ENCODE measurements at places on chromosomes 7 and 10.

DNA sequence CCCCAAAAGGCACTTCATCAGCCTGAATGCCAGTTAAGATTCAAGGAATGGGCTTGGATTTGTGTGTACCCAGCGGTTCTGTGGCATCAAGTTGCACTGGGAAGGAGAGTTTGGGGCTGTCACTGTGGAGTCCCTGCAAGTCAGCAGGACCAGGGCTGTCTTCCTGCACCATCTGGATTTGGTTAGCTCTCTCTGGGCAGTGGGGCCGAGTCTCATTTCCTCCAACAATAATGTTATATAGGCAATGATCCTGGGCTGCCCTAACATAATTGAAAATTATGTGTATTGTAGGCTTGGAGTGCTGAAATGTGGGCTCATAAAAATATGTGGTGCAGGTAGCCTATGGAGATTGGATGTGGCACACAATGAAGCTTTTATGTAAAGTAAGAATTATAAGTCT, 87.2 kb downstream of the TCF7L2 start:
- DNase-seq, result peak; percentile 34

GRCh38 chr10:103232772-103233488, 12.8 kb upstream of the RPEL1 start:
- no peak for DNase-seq

DNA sequence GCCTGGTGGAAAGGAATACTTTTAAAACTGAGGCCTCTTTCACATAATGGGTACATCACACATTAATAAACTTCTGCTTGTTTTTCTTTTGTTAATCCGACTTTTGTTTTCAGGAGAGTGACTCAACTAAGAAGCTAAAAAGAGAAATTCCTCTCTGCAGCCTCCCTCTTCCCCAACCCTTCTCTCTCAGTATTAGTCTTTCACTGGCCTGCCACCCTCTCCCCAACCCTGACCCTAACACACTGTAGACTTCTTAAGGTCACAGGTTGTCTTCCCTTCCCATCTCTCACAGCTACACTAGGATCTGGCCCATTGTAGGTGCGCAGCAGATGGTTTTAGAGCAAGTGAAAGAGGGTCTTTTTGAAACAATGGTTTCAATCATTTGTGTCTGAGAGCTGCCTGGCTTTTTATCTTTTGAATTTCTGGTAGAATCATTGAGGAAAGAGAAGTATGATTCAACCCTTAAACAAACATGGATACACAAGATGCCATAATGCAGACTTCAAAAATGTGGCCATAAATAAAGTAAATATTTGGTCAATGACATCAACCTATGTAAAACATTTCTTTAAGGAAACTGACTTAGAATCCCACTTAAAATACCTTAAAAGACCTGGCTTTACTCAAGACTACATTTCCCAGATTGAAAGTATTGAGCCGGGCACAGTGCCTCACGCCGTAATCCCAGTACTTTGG, 17.9 kb upstream of the FFAR4 start:
- no peak for DNase-seq

DNA sequence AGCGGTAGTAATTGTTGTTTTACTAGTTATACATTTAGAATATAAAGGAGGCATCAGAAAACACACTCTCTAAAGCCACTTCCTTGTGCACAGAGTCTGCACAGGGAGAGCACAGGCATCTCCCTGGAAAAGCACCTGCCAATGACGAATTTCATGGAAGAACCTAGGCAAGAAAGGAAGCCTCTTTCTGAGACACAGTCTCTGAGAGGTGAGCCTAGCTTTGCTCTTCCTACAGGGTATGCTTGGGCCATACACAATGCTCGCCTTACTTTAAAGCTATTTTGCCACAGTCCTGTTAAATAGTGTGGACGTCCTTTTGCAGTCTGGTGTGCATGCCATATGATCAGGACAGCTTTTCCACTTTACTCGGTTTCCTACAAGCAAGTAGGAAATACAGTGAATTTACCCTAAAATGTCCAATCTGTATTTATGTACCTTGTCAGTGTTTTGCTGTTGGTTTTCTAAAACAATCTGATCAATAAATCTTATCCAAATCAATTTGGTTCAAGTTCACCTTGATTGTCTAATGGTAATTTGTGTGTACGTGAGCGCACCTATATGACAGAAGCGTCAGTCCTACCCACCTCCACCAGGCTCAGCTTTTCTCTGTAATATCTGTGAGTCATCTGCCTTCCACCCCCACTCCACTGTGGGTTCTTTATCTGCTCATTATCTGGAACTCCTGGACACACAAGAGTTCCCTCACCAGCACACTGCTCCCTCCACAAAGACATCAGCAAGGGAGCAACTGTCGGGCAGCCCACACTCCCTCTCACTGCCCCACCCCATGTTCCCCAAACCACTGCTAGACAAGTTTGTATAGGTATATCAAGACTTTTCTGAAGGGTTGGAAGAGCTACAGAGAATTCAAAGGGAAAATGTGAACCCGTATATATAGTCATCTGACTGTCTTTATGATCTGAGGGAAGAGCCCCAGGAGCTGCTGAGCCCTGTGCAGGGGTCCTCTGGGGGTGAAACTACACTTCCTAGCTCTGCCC, 65.2 kb downstream of the KLHDC10 start:
- DNase-seq, result no peak

DNA sequence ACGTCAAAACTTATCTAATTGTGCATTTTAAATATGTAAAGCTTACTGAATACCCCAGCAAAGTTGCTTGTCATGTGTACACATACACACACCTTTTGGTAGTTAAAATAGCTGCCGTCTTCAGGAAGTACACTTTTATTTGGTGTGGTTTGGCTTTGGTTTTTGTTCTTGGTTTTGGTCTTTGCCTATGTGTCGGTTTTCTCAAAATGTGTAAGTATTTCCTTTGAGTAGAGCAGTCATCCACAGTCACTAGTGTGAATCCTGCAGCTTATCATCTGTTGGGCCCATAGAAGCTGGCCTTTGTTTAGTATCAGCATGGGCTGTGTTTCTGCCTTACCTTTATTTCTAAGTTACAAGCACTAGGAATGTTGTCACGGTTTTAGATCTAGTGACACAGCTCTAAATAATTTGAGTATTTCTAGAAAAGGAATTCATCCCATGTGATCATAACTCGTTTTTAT, 35.3 kb downstream of the NET1 start:
- DNase-seq, result peak; percentile 32

GRCh38 chr7:158098125-158099030, 489.2 kb downstream of the PTPRN2 start:
- no peak for DNase-seq

DNA sequence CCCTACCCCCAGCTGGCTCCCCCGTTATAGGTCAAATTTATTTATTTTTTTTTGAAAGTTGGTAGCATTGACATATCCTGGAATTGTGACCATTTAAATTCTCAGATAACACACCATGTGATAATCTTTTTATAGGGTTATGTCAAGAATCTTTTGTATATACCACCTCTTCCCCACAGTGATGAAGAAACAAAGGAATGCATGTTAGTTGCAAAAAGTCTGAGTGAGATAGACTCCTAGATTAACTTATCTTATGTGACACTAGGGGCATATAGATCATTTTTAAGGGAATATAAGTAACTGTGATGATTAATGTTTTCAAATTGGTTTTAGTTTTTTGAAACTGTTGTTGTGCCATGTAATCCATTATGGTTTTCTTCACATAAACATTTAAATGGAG, 68.3 kb downstream of the MLLT10 start:
- DNase-seq, result no peak

DNA sequence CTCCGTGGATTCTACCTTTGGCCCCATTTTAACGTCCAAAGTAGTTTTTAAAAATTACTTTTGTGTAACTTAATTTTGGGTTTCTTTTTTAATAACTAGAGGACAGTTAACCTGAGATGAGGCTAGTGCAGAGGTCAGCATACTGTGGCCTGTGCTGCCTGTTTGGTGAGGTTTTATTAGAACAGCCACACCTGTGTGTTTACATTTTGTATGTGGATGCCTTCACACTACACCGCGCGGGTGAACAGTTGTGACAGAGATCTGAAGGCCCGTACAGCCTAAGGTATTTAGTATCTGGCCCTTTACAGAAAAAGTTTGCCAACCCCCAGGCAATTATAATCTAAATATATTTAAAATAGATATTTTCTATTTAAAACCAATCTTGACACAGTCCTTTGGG, 46.9 kb downstream of the STK17A start:
- no peak for DNase-seq
